A549 treated with AZD2906 at 1 μM for 4 hours (cell line): ENCODE measurements at places on chromosomes 16 and 17. TPM values are rescaled to one million over a fixed set of nuclear protein-coding genes. Genes with fewer than 3 reads are reported as not detected.

The CLEC18A gene
- total RNA-seq, result 0.08 to 0.18 TPM (median 0.13 TPM) in 4 of 5 replicates, not detected in the other

The SPNS3 gene
- total RNA-seq, result 0.03 to 0.17 TPM (median 0.06 TPM) in 4 of 5 replicates, not detected in the other

The TMEM100 gene
- 0.05 to 0.22 TPM (median 0.07 TPM) in 5 replicates for total RNA-seq

The CLEC18B gene
- total RNA-seq, result 0.03 to 0.23 TPM (median 0.20 TPM) in 5 replicates

The CLEC19A gene
- 0.08 to 0.37 TPM (median 0.09 TPM) in 5 replicates for total RNA-seq
